ENCODE measurements at places on chromosomes 11 and 22.
A peak's percentile ranks its signal among the peaks of the same experiment; 100 is the strongest.

DNA sequence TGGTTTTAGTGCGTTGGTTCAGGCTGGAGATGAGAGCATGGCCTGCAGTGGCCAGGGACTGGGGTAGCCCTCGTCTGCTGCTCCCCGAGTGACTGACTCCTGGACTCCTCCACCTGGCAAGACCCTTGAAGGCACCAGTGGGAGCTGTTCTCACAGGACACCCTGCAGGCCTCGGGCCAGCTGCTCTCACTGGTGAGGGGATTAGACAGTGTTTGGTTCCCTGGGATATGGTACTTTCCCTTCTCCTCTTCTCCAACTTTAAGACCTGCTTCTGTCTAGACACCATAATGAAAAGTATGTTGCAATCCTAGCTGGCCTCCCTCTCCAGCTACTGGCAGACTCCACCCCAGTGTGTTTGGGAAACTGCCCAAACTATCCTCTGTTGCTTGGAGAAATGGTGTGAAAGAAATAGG, 168.8 kb upstream of the CADM1 start:
- no peak for DNase-seq

DNA sequence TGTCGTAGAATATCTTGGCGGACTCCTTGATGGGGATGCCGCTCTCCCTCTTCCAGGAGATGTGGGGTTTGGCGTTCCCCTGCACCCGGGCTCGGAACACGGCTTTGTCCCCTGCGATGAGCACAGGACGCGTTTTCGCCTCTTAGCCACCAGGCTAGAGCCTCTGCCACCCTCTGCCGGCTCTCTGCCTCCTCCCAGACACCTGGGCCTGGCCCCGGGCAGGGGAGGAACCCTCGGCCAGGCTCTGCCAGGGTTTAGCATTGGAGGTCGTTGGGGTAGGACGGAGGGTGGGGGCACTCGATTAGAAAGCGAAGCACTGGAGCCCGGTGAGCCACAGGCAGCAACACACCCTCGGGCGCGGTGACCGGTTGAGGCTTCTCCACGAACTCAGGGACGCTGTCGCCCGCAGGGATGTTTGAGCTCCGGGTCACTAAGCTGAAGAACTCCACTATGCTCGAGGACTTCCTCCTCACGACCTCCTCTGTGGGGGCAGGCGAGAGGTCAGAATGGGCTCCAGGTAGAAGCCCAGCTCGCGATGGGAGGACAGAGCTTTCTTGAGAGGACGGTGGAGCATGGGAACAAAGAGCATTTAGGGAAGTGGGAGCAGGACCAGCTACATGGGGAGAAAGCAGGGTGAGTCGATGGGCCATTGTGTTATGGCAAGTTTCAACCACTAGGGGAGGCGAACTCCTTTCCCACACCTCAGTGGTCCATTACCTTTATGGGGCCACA, 4.3 kb downstream of the IGSF22 start:
- DNase-seq: no peak

- DNase-seq: no peak
Measured at GRCh38 chr22:48616656-48617055, 1211.0 kb downstream of the BRD1 start.

GRCh38 chr11:33724644-33725035, 11.6 kb downstream of the CD59 start:
- DNase-seq: no peak

- DNase-seq: peak; percentile 49
Measured at GRCh38 chr11:6654281-6655019, 1.2 kb downstream of the DCHS1 start.

- no peak for DNase-seq
Measured at GRCh38 chr22:49858827-49859226, 5.2 kb downstream of the ZBED4 start.

DNA sequence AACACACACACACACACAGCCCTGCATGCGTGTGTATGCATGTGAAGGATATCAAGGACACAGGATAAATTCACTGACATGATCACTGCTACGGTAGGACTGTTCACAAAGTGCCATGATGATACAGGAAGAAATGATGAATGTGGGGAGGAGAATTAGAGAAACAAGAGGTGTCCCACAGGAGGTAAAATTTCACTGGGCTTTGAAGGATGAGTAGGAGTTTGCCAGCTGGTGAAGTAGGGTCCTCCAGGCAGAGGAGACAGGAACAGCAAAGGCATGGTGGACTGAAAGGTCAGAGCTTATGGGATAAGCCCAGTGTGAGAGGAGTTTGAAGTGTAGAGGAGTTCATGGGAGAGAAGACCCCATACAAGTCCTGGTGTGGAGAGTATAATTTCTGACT, 18.6 kb downstream of the NECTIN1 start:
- DNase-seq: no peak

- DNase-seq: no peak
Measured at GRCh38 chr11:47986742-47987141, 6.4 kb downstream of the PTPRJ start.
